CD4-positive, alpha-beta T cell treated with Interleukin-4 for 4 hours (primary cell): ENCODE measurements at places on chromosomes 4 and X.

- no peak for DNase-seq
Observed at GRCh38 chrX:3345281-3346191, 916 bp downstream of the MXRA5 start.

GRCh38 chr4:84512277-84512676, 13.2 kb upstream of the NKX6-1 start:
- DNase-seq: no peak

- DNase-seq: no peak
Observed at GRCh38 chrX:155880586-155881157, 473 bp upstream of the VAMP7 start.

DNA sequence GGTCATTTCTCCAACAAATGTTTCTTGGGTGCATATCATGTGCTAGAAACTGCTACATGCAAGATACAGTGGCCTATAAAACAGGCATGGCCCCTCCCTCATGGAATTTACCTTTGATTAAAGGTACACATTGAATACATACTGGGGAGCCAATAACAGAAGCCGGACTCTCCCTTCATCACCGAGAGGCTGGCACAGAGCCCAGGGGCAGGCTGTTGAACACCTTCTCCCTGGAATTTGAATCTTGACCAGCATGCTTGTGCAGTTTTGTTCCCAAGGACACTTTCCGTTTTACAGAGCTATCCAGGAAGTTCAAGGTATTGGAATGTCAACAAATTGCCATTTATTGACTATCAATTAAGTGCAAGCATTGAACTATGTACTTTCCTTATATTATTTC, 33.2 kb downstream of the PPARGC1A start:
- no peak for DNase-seq

GRCh38 chr4:143294710-143295275, 41.9 kb upstream of the GAB1 start:
- no peak for DNase-seq

- peak; percentile 24 for DNase-seq
Observed at GRCh38 chr4:87895964-87896621, 63.3 kb downstream of the MEPE start.

- DNase-seq: no peak
Observed at GRCh38 chr4:103429283-103429682, 231.1 kb upstream of the CENPE start.

GRCh38 chr4:8221476-8221875, 22.4 kb downstream of the SH3TC1 start:
- no peak for DNase-seq

- no peak for DNase-seq
Observed at GRCh38 chr4:73648478-73648877, 28.2 kb upstream of the RASSF6 start.

GRCh38 chr4:169080981-169081380, 70.9 kb upstream of the CBR4 start:
- DNase-seq: no peak

GRCh38 chr4:126395664-126396063, 1080.9 kb downstream of the FAT4 start:
- DNase-seq: no peak

DNA sequence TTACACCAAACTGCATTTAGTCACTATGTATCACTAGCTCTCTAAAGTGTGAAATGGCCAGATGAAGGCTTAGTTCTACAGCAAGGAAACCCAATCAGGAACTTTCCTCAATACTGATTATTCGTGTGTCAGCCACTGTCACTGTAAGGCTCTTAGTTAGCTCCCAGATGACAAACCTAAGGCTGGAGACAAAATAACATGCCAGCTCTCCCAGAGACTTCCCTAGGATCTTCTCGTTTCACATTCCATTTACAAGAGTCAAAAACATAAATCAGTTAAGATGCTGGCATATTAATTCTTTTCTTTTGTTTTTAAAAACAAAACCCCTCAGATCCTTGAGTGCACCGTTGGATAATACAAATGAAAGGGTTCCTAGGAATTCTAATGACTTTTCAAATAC, 88.2 kb upstream of the TFDP3 start:
- no peak for DNase-seq

DNA sequence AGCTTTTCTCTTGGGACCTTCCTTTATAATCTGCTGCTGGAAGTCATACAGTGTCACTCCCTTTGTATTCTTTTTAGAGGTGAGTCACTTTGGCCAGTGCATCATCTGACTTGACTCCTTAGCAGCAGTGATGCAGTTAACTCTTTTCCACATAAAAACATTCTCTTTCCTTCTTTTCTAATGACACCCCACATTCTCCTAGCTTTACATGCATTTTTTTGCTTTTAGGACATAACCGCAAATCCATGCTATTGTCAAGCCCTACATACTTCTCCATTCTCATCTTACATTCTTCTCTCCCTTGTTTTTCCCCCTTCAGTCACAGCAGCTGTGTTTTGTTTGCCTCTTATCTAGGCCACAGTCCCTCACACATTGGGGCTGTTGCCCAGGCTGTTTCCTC, 55.1 kb downstream of the ZNF330 start:
- no peak for DNase-seq

GRCh38 chr4:41155194-41155830, 59.0 kb downstream of the APBB2 start:
- DNase-seq: no peak

- DNase-seq: no peak
Observed at GRCh38 chr4:122687531-122688061, 44.9 kb upstream of the BBS12 start.

DNA sequence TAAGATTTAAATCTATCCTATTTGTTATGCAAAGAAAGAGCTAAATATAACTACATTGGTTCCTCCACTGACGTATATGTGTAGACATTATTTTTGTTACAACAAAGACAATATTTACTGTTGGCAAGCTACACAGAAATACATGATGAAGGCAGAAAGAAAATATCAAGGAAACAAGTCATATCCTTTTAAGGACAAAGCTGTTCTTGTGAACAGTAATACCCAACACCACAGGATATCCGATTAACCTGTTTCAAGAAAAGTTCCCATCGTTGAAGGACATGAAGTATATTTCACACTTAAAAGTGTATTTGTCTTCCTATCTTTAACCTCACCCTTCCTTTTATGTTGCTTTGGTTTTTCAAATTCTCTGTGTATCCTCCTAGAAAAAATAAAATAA, 235.8 kb upstream of the AADAT start:
- no peak for DNase-seq

GRCh38 chrX:103310555-103311398, at the start of gene BEX2:
BEX2 (minus strand) TSS chrX:103310990; CDS start chrX:103309976, 1,014 bp downstream.
- DNase-seq: peak; percentile 73

DNA sequence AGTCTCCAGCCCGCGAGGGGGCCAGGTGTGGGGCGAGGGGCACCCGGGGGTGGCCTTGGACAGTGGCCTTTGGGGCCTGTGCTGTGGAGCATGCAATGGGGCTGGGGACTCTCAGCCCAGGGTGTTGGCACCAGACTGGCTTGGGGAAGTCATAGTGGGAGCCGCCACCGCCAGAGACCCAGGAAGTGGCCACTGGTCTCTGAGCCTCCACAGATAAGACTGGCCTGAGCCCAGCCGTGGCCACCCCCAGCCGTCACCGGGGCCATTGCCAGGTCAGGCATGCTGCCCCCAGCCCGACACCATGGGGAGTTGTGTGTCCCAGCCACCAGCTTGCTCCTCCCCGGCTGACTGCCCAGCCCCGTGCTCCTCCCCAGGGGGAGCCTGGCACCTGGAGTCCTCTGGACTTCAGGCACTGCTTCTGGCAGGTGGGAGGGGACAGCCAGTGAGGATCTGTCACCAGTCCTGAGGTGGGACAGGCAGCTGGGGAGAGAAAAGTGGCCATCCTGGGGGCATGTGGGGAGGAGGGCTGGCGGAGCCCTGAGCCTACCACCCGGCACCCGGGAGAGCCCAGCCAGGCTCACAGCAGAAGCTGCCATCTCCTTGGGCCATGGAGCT, 32.5 kb downstream of the TACC3 start:
- DNase-seq: no peak

GRCh38 chrX:96372313-96373046, 312.2 kb upstream of the DIAPH2 start:
- no peak for DNase-seq

- no peak for DNase-seq
Observed at GRCh38 chrX:121746105-121746504, 698.7 kb downstream of the GLUD2 start.

DNA sequence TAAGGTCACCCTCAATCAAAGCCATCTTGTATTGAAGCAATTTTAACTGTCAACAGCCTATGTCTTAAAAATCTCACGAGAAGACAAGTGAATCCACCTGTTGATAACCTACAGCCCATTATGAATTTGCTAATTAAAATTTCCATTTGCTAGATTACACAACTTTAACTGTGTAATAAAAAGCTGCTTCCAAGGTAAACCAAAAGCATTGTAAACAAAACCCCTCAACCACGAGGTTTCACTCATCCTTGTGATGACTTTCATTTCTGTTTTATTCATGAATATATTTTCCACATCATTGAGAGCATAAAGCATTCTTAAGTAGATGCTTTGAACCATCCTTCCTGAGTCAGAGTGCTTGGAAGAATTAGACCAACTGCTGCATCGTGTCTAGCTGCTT, 217.5 kb upstream of the GYPA start:
- DNase-seq: no peak

GRCh38 chrX:136828830-136829229, 48.1 kb upstream of the ARHGEF6 start:
- DNase-seq: no peak

DNA sequence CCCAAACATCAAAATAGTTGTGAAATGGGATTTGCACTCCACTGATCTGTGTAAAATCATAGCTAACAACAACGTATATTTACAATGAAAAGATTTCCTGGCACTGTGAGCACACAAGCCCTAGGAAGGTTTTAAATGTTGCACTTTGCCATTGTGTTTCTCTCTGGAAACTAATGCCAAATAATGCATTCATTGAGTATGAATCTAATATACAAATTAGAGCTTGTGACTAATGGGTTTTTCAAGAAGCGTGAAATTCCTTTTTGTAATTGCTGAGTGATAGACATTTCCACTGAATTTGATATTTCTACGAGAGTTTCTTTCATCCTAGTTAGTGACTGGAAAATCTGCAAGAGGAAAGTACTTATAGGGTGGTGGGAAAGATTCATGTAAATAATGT, 135.9 kb downstream of the COL25A1 start:
- no peak for DNase-seq

DNA sequence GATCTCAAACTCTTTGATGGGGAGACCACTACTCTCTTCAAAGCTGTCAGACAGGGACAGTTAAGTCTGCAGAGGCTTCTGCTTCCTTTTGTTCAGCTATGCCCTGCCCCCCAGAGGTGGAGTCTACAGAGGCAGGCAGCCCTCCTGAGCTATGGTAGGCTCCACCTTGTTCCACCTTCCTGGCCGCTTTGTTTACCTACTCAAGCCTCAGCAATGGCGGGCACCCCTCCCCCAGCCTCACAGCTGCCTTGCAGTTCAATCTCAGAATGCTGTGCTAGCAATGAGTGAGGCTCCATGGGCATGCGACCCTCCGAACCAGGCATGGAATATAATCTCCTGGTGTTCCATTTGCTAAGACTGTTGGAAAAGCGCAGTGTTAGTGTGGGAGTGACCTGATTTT, 42.1 kb upstream of the UGT2B10 start:
- DNase-seq: no peak

GRCh38 chr4:123996718-123997510, 600.3 kb downstream of the SPRY1 start:
- no peak for DNase-seq

- DNase-seq: no peak
Observed at GRCh38 chrX:71143508-71143907, 1.1 kb upstream of the NLGN3 start.

GRCh38 chr4:169040559-169041261, 30.7 kb upstream of the CBR4 start:
- no peak for DNase-seq

DNA sequence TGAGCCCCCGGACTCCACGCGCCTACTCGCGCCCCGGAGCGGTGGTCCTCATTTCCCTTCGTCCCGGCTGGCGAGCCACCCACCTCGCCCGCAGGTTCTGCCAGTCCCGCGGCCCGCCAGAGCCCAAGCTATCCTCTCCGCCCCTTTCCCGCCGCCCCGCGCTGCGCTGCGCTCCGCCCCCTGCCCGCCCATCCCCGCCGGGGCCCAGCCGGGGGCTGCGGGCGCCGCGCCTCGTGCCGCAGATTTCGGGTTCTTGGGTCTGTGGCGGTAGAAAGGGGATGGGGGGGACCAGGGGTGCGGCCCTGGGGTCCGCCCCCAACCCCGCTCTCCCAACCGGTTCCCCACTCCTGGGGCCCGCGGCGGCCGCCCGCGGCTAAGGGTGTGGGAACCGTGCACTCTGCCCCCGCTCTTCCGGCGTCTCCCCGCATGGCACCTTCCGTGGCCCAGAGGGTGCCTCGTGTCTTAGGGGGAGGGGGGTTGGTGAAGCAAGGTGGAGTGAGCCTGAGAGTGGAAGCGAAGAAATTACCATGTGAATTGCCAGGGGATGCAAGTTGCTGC, 650.8 kb upstream of the DIPK2B start:
- DNase-seq: peak; percentile 46

DNA sequence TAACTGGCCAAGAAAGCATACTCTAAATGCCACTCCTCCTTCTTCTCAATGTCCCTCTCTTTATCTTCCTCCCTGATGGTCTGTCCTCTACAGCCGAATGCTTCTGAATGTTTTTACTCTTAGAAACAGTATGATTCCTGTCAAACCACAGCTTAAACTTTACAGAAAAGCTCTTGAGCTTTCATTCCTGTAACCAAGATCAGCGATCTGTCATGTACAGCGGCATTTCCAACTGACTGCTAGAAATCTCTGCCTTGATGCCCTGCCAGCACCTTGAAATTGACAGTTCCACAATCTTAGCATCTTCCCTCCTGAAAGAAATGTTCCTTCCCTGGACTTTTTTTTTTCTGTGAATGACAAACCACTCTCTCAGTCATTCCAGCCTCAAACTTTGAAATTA, 11.5 kb upstream of the GATB start:
- DNase-seq: no peak

DNA sequence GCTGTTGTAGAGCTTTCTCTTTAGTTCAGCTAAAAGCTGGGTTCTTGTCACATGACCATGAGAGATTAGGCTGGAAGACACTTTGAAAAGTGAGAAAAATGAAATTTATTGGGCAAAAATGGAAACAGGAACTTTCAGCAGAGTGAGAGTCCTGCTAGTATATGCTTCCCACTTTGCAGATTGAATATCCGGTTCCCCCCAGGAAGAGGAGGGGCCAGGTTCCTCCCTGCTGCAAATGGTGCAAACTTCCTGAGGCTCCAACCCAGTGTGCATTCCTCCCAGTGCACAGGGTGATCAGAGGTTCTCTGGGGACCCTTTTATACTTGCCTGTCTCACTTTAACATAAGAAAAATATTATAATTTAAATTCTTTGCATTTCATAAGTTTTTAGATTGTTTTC, 119.9 kb upstream of the SPIN4 start:
- DNase-seq: no peak

GRCh38 chr4:39626913-39627312, 11.8 kb downstream of the SMIM14 start:
- no peak for DNase-seq
